ENCODE measurements at places on chromosomes 12 and 14. TPM values are rescaled to one million over a fixed set of nuclear protein-coding genes. Genes with fewer than 3 reads are reported as not detected.

ANAPC5 gene
- total RNA-seq, result 147 TPM

GRCh38 chr14:68762953-68763764, 29.7 kb downstream of the ZFP36L1 start:
- peak overlapping the region; percentile 78 for H3K27ac ChIP-seq
- peak; percentile 67 for DNase-seq
- no peak overlapping the region for H3K4me3 ChIP-seq
- H3K4me1 ChIP-seq, result no peaks in the 10 kb centered on the region

GRCh38 chr14:53872681-53873089, 83.9 kb downstream of the BMP4 start:
- no peaks in the 10 kb centered on the region for H3K4me1 ChIP-seq
- no peaks in the 10 kb centered on the region for H3K27me3 ChIP-seq
- H3K27ac ChIP-seq, result no peak overlapping the region
- H3K4me3 ChIP-seq, result no peak overlapping the region
- no peaks in the 10 kb centered on the region for H3K36me3 ChIP-seq

PLEKHD1 gene
- total RNA-seq, result under 0.01 TPM

DNA sequence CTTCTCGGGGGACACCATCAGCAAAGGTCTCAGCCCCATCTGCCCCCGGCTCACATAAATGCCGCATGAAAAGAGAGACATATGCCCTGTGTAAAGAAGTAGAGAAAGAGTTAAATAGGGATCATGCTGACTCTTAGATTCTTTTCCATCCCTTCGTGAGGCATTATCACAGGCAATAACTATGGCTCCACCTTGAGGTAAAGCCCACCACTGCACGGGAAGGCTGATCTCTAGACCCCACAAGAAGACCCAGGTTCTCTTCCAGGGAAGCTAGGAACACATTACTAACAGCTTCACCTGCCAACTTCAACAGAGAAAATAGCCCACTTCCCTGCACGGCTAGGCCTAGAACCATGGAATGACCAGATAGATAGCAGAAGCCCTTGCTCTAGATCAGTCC, 14.1 kb upstream of the NOP2 start:
- DNase-seq, result no peak
- no peaks in the 10 kb centered on the region for H3K4me1 ChIP-seq
- H3K4me3 ChIP-seq, result no peak overlapping the region
- peaks cover 32% of the 10 kb centered on the region for H3K36me3 ChIP-seq

DNA sequence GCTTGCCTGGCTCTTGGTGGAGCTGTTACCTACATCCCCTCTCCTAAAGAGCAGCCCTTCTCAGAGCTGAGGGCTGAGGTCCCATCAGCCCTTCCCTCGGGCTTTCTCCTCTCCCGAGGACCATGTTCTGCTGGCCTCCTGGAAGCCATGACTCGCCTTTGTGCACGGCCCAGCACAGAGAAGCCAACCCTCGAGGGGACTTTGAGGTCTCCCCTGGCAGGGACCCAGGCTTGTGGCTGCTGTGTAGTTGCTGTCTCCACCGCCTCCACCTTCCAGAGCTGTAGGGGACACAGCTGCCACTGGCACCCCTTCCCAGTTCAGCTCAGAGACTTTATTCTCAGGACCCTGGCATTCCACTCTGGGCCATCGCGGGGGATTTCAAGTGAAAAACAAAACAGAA, 22.9 kb upstream of the CCND2 start:
- no peak overlapping the region for H3K4me3 ChIP-seq
- no peaks in the 10 kb centered on the region for H3K4me1 ChIP-seq
- H3K36me3 ChIP-seq, result no peaks in the 10 kb centered on the region
- H3K27me3 ChIP-seq, result peaks cover 10% of the 10 kb centered on the region
- no peak overlapping the region for H3K27ac ChIP-seq
- no peak for DNase-seq

GRCh38 chr14:43522191-43522590, 984.9 kb downstream of the FSCB start:
- H3K27me3 ChIP-seq, result no peaks in the 10 kb centered on the region
- H3K36me3 ChIP-seq, result no peaks in the 10 kb centered on the region
- no peak overlapping the region for H3K4me3 ChIP-seq
- no peak for DNase-seq

- no peak overlapping the region for H3K27ac ChIP-seq
- DNase-seq, result no peak
- no peaks in the 10 kb centered on the region for H3K4me1 ChIP-seq
- no peak overlapping the region for H3K4me3 ChIP-seq
- H3K27me3 ChIP-seq, result no peaks in the 10 kb centered on the region
- no peaks in the 10 kb centered on the region for H3K36me3 ChIP-seq
These were observed 4.8 kb downstream of the NEUROD4 start for GRCh38 chr12:55024575-55024974.

DNA sequence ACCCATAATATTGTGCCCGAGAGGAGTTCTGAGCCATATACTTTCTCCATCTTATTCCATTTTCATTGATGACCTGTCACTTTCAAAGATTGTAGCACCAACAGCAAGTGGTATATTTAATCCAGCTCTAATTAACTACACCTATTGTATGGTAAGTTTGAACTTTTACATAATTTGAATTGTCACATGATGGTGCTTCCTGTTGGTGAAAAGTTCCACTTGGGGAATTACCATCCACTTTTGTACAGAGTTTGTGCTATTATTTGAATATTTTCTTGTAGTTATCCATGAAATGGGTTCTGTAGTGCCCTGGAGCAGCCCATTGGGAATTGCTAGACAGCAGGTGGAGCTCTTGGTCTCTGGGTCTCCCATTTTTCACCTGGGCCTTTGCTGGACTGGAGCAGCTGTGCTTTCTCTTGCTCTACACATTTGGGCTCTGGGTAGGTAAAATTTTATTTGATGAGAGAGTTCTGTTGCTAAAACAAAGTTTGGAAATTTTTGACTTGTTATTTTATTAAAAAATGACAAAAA, 3.0 kb downstream of the SMCO3 start:
- no peaks in the 10 kb centered on the region for H3K36me3 ChIP-seq
- DNase-seq, result no peak
- no peak overlapping the region for H3K4me3 ChIP-seq
- H3K4me1 ChIP-seq, result no peaks in the 10 kb centered on the region
- no peak overlapping the region for H3K27ac ChIP-seq

DNA sequence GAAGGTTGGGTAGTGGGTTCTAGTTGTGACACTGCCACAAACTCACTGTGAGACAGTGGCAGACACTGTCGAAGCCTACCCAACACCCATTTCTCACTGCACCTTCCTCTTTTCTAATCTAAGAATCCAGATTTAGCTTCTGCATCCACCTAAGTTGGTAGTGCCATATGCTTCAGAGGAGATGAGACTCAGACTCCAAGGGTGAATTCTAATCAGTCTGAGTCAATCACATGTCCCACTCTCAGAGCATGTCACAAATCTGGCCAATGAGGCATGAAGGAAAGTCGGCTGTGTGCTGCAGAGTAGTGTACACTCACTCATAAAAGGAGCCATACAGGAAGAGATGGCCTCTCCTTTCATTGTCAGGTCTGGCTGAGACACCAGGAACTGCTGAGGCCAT, 102.1 kb upstream of the RAP1B start:
- no peaks in the 10 kb centered on the region for H3K36me3 ChIP-seq
- no peaks in the 10 kb centered on the region for H3K4me1 ChIP-seq
- no peaks in the 10 kb centered on the region for H3K27me3 ChIP-seq
- DNase-seq, result no peak

TAS2R14 gene
- total RNA-seq, result 8.8 TPM

DNA sequence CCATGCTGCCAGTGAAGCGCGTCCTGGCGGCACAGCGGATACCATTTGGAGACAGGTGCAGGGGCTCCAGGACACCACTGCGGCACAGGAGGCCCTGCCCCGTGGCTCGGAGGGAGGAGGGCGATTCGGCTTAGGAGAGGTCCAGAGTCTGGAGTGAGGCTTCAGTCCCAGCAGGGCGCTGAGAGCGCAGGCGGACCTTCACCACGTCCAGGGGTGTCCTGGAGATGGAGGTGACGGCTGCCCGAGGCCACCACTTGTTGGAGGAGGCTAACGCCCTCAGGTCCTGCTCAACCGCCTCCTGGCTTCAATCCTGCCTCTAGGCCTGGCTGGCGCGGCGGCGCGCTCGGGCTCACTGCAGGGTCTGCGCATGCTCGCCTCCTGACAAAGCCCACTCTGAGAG, 45.7 kb downstream of the EIF2S3B start:
- no peaks in the 10 kb centered on the region for H3K27me3 ChIP-seq
- no peaks in the 10 kb centered on the region for H3K36me3 ChIP-seq
- no peaks in the 10 kb centered on the region for H3K4me1 ChIP-seq
- no peak for DNase-seq
- no peak overlapping the region for H3K4me3 ChIP-seq

DNA sequence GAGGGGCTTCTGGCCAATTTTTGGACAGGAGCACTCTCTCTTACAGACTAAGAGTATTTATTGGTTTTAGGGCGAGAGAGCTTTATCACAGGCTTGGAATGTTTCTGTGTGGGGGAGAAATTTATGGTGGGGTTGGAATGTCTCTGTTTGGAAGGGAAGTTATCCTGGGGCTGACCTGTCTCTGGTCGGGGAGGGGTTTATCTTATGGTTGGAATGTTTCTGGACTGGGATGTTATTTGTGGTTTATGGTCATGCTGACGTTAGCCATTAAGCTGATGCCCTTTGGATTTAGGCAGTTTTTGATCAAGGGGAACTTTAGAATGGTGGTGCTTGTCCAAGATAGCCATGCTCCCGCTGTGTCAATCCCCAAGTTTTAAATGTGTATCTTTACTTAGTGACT, 614.8 kb downstream of the DIO2 start:
- no peak for DNase-seq
- H3K27me3 ChIP-seq, result no peaks in the 10 kb centered on the region

CCDC177 gene
- total RNA-seq, result 0.29 TPM

- no peaks in the 10 kb centered on the region for H3K36me3 ChIP-seq
- H3K27me3 ChIP-seq, result no peaks in the 10 kb centered on the region
- DNase-seq, result peak; percentile 76
- H3K4me1 ChIP-seq, result no peaks in the 10 kb centered on the region
- no peak overlapping the region for H3K4me3 ChIP-seq
These were observed 318.4 kb downstream of the RAD51B start for GRCh38 chr14:68137704-68138619.

DNA sequence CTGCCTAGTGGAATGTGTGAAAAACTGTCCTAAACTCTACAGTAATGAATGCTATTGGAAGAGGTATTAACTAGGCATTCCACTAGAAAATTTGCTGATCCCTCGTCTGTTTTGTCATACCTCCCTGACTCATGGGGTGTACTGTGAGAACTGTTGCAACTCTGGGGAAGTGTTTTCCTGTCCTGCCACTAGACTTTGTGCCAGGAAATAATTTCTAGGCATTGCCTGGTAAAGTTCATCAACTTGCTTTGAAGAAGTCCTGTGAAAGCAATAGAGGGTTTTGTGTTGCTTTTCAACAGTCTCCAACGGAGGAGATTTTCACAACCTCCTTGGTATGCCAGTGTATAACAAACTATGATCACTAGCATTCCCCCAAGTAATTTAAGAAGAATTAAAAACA, 139.9 kb downstream of the AKAP6 start:
- H3K36me3 ChIP-seq, result no peaks in the 10 kb centered on the region
- no peaks in the 10 kb centered on the region for H3K27me3 ChIP-seq

GRCh38 chr14:76953311-76953945, 75.1 kb downstream of the IRF2BPL start:
- H3K27me3 ChIP-seq, result no peaks in the 10 kb centered on the region
- no peaks in the 10 kb centered on the region for H3K36me3 ChIP-seq
- peak overlapping the region; percentile 48 for H3K4me3 ChIP-seq
- DNase-seq, result peak; percentile 79
- H3K27ac ChIP-seq, result peak overlapping the region; percentile 98

DNA sequence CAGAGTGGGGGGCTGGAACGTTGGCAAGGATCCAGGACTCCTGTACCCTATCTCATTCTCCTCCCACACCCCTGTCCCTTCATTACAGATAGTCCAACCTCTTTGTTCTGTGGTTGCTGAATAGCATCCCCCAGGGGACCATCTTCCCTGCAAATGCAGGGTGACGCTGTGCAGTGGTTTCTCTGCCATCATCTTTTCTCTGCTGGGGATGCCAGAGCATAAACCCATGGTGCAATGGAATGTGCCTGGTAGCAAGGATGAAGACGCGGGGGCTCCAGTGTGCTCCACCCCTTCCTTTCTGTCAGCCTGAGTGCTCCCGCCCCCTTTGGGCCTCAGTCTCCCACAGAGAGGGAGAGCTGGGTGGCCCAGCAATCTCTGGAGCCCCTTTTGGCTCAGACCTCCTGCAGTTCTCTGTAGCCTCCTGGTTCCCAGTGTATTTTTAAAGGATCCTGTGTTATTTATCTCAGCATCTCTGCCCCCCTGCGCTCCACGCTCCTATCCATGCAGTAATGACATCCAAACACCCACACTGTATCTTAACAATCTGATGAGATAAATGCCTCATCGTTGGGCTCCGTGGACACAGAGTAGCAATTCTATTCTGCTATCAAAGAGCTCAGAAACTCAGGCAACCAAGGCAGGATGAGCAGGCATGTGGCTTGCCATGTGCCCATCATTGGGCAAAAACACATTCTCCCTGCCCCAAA, 212.8 kb downstream of the CACNA1C start:
- no peak overlapping the region for H3K4me3 ChIP-seq
- no peak for DNase-seq
- no peaks in the 10 kb centered on the region for H3K27me3 ChIP-seq
- peak overlapping the region; percentile 33 for H3K27ac ChIP-seq

RNU4-1 gene
- not detected for total RNA-seq

DNA sequence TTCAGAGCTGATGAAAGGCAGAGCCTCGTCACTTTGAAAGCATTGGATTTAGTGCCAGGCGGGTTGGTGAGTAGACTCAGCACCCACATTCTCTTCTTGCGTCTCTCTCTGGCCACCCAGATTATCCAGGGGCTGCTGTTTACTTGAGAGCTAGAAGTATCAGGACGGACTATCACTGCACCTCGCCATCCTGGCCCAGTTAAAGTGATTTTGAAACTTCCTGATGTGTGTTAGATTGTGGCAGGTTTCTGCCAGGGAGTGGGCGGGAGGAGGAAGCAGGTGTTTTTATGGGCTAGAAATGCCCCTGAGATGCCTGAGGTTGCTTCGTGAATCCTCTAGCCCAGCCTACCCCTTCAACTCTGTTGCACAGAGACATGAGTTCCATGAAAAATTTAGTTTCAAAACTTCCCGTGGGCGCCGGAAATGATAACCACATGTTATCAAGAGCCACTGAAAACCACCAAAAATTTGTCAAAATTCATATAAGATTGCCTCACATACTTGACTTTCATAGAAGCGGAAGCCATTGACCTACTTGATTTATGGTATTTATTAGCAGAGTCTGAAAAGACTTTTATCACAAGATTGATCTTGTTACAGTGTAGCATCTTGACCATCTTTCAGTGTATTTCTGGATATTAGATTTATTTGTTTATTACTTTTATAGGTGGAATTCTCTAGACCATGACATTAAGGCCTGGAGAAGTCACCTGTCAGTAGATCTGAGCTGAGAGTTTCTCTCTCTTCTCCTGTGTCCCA, 466.0 kb downstream of the RAD51B start:
- no peaks in the 10 kb centered on the region for H3K36me3 ChIP-seq
- H3K4me3 ChIP-seq, result no peak overlapping the region

DNA sequence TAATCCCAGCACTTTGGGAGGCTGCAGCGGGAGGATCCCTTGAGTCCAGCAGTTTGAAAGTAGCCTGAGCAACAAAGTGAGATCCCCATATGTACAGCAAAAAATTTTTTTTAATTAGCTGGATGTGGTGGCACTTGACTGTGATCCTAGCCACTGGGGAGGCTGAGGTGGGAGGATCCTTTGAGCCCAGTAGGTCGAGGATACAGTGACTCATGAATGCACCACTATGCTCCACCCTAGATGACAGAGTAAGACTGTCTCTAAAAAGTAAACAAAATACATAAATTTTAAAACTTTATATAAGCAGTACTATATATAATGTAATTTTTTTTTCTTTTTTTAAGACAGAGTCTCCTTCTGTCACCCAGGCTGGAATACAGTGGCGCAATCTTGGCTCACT, 115.4 kb downstream of the ESR2 start:
- H3K27me3 ChIP-seq, result no peaks in the 10 kb centered on the region
- peaks cover 4% of the 10 kb centered on the region for H3K36me3 ChIP-seq
- no peak overlapping the region for H3K27ac ChIP-seq
- no peak overlapping the region for H3K4me3 ChIP-seq

ADAM21 gene
- not detected for total RNA-seq

Measured in breast epithelium (tissue), 4 donors.